Activated CD4-positive, alpha-beta T cell treated with anti-CD3 and anti-CD28 coated beads for 24 hours (primary cell): ENCODE measurements at places on chromosomes 2 and 18.

- DNase-seq, result no peak
Measured at GRCh38 chr2:152560166-152560565, 157.1 kb downstream of the PRPF40A start.

DNA sequence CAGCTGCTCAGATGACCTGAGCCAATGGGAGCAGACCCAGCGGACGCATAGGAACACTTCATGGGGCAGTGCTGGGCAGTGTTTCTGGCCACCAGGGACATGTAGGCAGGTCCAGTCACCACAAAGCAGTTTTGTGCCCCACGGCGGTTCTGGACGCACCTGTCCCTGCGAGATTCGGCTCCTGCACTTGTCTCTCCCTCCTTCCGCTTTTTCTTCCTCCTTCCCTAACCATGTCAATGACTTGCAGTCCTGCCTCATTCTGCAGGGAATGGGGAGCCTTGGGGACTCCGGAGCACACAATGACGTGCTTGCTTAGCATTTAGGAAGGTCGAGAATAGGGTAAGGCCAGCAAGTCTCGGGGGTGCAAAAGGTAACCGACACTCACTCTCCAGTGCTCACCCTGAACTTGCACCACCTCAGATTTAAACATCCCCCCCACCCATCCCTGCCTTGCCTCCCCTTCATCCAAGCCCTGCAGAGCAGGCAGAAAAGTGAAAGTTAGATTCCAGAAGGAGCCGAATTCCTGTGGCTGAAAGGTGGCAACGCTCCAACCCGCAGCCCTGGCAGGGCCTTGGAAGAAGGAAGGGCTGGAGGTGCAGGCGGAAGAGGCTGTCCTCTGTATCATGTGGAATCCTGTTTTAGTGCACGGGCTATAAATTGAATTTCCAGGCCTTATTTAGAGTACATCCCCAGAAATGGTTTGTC is 40.5 kb upstream of the ATG16L1 start:
- DNase-seq, result no peak

DNA sequence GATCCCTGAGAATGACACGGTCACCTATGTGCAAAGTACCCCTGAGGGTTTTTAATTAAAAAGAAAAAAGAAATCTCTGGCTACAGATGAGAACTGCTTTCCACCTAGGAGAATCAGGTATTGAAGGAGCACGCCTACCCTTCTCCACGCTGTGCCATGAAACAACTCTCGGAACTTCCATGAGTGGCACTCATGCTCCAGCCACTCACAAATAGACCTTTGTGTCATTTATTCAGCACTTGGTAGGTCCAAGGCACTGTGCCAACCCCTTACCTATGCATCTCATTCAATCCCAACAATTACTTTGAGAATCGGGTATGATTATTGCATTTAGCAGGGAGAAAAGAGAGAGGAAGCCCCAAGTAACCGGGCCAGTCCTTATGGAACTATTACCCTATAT is 44.9 kb upstream of the TTC39C start:
- no peak for DNase-seq

GRCh38 chr2:142041996-142042395 is 88.8 kb downstream of the LRP1B start:
- no peak for DNase-seq

DNA sequence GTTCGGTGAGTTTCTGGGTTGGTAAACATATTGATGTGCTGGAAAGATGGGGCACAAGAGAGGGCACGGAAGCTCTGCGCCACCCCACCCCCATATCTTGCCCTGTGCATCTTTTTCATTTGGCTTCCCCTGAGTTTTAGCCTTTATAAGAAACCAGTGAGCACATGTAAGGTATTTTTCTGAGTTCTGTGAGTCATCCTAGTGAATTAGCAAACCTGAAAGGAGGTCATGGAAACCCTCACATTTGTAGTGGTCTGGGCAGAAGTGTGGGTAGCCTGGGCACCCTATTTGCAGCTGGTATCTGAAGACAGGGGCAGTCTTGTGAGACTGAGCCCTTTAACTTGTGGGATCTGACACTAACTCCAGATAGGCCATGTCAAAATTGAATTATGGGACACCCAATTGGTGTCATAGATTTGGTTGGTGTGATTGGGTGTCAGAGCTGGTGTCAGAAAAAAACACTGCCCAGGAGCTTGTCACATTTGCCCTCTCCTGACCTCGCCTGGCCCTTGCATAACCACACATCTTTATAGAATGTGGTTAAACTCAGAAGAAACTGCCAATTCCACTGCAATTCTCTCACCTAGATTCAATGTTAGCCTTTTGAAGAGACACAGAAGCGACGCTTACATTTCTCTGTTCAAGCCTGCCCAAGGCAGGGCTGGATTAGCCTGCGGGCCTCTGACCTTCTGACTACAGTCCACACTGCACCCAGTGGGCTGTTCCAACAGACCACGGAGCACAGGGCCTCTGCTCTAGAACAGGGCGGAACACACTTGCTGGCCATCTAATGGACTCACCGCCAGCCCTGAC is 12.0 kb upstream of the GALM start:
- DNase-seq, result peak; percentile 61

- DNase-seq, result no peak
Measured at GRCh38 chr2:19933351-19933981, 31.7 kb upstream of the TTC32 start.
